ENCODE measurements at places on chromosomes 7 and 10. TPM values are rescaled to one million over a fixed set of nuclear protein-coding genes. Genes with fewer than 3 reads are reported as not detected.

DNA sequence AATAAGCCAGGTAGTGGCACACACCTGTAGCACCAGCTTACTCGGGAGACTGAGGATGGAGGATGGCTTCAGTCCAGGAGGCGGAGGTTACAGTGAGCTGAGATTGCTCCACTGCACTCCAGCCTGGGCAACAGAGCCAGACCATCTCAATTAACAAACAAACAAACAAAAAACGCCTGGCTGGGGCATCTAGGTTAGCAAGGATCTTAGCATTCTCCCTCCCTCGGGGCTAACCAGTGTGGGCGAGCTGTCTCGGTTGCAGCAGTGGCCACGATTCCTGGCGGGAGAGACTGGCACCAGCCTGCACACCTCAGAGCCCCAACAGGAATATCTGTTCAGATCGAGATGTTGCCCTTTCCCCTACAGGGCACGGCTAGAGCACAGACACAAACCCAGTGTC is 91.3 kb upstream of the KCTD7 start:
- H3K4me1 ChIP-seq, result no peaks in the 10 kb centered on the region
- H3K36me3 ChIP-seq, result peaks cover 15% of the 10 kb centered on the region
- H3K27ac ChIP-seq, result no peak overlapping the region

The ANK3 gene
- total RNA-seq, result 133 TPM

GRCh38 chr7:47669901-47670384 is 88.0 kb upstream of the TNS3 start:
- peak; percentile 43 for DNase-seq
- H3K36me3 ChIP-seq, result no peaks in the 10 kb centered on the region
- no peaks in the 10 kb centered on the region for H3K27me3 ChIP-seq
- H3K4me3 ChIP-seq, result no peak overlapping the region

DNA sequence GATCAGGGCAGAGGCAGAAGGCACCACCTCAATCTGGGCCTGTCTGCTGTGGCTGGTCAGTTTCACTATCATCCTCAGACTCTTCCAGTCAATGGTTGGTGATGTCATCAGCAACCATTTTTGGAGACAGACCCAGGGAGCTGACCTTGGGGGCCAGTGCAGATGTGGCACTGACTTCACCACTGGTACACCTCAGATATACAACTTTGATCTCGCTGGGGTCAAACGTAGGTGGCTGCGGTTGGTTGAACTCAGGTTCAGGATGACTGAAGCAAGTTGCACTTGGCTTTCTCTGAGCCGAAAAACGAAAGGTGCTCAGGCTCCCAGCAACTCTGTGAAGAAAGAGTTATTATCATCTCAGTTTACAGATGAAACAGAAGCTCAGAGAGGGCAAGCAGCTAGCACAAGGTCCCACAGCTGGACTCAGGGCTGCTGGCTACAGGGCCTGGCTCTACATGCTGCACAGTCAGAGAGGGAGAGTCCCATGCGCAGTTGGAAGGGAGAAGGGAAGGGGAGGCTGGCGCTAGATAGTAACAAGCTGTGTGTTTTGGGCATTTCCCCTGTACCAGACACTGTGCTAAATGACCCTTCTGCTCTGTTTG is 27.2 kb downstream of the ANKRD16 start:
- H3K4me3 ChIP-seq, result no peak overlapping the region
- DNase-seq, result no peak
- no peaks in the 10 kb centered on the region for H3K27me3 ChIP-seq
- H3K4me1 ChIP-seq, result peaks cover 36% of the 10 kb centered on the region
- H3K27ac ChIP-seq, result peak overlapping the region; percentile 50

DNA sequence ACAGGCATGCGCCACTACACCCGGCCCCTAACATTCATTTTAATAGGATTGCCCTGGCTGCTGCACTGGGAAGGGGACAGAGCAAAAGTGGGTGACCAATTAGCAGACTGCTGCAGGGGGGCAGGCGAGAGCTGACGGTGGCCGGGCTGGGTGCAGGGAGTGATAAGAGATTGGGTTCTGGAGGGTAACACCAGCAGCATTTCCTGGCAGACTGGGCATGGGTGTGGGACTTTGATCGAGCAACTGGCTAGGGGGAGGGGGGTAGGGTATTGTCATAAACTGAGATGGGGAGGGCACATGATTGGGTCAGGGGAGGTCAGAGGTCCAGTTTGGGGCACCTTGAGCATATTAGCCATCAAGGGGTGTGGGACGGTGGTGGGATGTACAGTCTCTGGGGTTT is 20.2 kb upstream of the AMZ1 start:
- no peak overlapping the region for H3K27ac ChIP-seq
- peaks cover 17% of the 10 kb centered on the region for H3K4me1 ChIP-seq
- DNase-seq, result no peak
- H3K36me3 ChIP-seq, result peaks cover 8% of the 10 kb centered on the region
- no peak overlapping the region for H3K4me3 ChIP-seq
- H3K27me3 ChIP-seq, result peaks cover 20% of the 10 kb centered on the region

DNA sequence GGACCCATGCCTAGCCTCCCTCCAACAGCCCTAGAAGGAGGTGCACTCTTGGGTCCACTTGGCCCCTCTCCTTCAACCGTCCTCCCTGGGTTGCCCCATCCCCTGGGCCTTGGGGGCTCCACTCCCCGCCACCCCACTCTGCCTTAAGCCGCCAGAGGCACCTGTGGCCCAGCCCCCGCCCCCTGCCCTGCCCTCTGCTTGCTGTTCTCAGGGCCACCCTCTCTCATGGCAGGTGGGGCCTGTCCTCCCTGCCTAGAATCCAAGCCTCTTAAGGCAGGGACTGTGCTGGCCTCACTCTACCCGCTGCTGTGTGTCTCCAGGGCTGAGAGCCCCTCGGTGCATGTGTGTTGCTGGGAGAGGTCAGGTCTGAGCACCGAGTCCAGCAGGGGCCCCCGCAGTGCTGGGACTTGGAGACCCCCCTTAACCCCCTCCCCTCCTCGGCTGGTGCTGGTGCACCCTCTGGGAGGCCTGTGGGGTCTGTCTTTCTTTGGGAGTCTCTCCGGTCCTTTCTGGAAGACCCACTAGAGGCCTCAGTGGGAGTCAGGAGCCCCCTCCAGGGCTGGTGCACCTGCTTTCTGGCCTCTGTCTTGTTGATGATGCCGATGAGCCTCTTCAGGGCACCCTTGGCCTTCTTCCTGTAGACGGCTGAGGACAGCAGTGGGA is 43.8 kb downstream of the CFAP46 start:
- H3K4me1 ChIP-seq, result no peaks in the 10 kb centered on the region
- no peaks in the 10 kb centered on the region for H3K27me3 ChIP-seq
- no peaks in the 10 kb centered on the region for H3K36me3 ChIP-seq
- H3K4me3 ChIP-seq, result no peak overlapping the region
- H3K27ac ChIP-seq, result no peak overlapping the region

DNA sequence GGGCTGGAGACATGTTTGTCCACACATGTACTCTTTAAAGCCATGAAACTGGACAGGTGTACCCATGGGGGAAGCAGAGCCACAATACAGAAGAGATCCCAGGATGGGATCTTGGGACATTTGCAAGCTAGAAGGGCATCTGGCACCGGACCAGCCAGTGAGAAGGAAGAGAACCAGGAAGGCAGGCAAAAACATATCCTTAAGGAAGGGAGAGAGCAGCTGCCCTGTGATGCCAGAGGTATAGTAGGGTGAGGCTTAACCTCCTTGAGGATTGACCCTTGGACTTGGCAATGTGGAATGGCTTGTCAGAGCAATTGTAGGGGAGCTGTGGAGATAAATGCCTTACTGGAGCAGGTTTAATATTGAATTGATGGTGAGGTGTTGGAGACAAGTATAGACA is 17.9 kb upstream of the SUV39H2 start:
- H3K27me3 ChIP-seq, result no peaks in the 10 kb centered on the region
- no peak overlapping the region for H3K4me3 ChIP-seq
- DNase-seq, result no peak
- H3K4me1 ChIP-seq, result no peaks in the 10 kb centered on the region
- no peak overlapping the region for H3K27ac ChIP-seq

The VWC2 gene
- not detected for total RNA-seq

The MNX1 gene
- not detected for total RNA-seq

The COL26A1 gene
- 0.19 TPM for total RNA-seq

- no peaks in the 10 kb centered on the region for H3K4me1 ChIP-seq
- H3K27me3 ChIP-seq, result no peaks in the 10 kb centered on the region
- no peak for DNase-seq
- H3K4me3 ChIP-seq, result no peak overlapping the region
- no peak overlapping the region for H3K27ac ChIP-seq
- no peaks in the 10 kb centered on the region for H3K36me3 ChIP-seq
Observed at GRCh38 chr10:29243750-29244149, 45.1 kb upstream of the LYZL1 start.

The RNF32 gene
- total RNA-seq, result 0.75 TPM

DNA sequence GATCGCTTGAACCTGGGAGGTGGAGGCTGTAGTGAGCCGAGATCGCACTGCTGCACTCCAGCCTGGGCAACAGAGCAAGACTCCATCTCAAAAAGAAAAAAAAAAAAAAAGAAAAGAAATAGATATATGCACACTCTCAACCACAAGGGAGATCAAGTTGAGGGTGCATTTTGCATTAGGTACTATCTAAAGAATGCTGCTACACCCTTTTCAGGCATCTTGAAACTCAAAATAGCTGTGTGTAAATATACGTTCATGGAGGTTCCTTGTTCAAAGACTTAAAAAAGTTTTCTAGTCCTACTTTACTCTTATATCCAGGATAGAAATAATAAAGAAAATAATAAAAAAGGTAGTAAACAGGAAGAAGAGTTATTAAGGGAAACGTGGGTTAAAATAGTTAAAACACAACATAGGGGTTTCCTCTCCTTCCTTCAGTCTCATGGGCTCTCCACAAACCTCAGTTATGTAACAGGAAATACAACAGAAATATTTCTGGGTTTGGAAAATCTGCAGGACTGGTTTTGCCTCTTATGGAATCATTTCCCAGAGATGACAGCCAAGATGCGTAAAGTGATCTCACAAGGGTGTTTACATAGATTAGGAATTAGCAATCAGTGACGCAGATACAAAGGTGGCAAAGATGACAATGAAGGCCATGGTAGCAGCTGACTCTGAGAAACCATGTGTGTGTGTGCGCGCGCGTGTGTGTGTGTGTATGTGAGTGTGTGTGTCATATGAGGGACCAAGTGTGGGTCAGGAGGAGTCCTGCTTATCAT is 15.1 kb downstream of the STEAP4 start:
- H3K4me1 ChIP-seq, result no peaks in the 10 kb centered on the region
- H3K27me3 ChIP-seq, result no peaks in the 10 kb centered on the region
- no peak for DNase-seq
- no peak overlapping the region for H3K27ac ChIP-seq

- H3K4me3 ChIP-seq, result peak overlapping the region; percentile 66
- DNase-seq, result peak; percentile 80
- no peaks in the 10 kb centered on the region for H3K27me3 ChIP-seq
- peak overlapping the region; percentile 89 for H3K27ac ChIP-seq
- peaks cover 13% of the 10 kb centered on the region for H3K4me1 ChIP-seq
Observed at GRCh38 chr10:42551582-42552187, 86.7 kb downstream of the ZNF33B start.

All from spleen (tissue), 13 donors.